ENCODE measurements at places on chromosomes 3 and 15.

GRCh38 chr3:134186391-134186790, 64.3 kb downstream of the RYK start:
- no peak for DNase-seq

DNA sequence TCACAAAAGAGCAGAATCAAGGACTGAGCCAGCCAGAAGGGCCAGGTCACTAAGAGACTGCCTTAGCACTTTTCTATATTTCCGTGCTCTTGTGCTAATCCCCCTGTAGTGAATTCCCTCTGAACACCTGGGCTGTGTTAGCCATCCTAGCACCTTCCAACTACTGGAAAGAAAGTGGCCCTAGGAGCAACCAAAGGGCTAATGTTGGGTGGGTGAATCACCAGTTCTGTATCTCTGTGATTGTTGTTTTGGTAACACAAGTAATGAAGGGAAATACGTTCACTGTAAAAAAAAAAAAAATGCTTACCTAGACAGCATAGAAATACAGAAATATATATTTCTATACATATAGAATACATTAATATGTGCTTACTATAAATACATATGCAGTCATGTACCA, 43.9 kb downstream of the PXYLP1 start:
- no peak for DNase-seq

DNA sequence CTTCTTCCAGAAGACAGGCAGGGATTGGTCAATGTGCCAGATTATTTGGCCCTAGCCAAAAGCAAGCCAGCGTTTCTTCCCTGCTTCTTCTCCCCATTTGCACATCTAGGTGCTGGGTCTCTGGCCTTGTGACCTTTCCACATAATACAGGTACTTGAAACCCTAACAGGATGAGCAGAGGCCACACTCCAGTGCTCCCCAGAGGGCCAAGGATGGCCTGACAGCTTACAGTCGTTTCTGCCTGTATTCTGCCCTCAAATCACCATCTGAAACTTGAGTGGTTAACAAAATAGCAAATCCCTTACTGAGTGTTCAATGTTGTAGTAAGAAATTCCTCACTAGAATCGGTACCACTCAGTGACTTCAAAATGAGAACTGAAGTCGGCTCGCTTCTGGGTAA, 29.1 kb downstream of the MKRN2 start:
- DNase-seq = no peak

GRCh38 chr3:55247666-55248065, 239.4 kb downstream of the WNT5A start:
- no peak for DNase-seq

DNA sequence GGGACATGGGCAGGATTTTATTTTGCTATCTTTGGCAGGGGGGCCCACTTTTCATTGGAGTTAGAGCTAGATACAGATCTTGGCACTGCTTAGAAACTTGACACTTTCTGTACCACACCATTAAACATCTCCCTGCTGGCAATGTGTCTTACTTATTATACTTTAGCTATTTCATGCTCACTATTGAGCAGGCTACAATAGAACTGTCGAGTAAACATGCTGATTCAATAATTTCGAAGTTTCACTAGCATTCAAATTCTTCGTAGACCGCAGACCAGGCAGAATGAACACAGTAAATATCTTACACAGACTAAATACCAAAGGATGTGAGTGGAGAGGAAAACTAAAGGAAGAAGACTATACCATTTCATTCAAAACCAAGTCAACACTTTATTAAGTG, 180.8 kb downstream of the UNC13C start:
- no peak for DNase-seq

GRCh38 chr3:79521221-79521848, 246.5 kb downstream of the ROBO1 start:
- no peak for DNase-seq

DNA sequence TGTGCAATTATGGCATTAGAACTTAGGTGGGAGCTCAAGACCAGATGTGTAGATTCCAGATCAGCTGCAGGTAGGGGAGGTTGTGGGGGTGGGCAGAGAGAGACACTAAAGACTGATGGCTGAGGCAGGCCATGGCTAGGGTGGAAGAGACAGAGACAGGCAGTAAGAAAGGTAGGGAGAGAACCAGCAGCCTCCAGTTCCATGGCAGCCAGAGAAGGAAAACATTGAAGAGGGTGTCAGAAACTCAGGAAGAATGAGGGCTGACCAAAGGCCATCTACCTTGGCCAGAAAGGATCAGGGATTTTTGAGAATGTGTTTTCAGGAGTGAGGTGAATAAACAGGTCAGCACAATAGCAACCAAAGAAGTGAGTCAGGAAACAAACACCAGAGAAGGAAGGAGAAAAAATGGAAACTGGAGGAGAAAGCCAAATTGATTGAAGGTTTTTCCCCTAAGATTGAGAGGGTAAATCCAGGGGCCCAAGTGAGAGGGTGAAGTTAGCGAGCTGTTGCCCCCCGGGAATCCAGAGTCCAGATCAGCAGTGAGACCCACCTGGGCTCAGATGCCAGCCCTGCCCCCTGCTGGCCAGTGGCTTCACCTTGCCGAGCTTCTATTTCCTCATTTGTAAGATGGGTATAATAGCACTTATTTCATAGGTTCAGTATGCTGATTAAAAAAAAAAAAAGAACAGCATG, 41.0 kb downstream of the ABHD2 start:
- no peak for DNase-seq
